Activated CD8-positive, alpha-beta memory T cell treated with anti-CD3 and anti-CD28 coated beads for 24 hours (primary cell): ENCODE measurements at places on chromosomes 5 and 9.

DNA sequence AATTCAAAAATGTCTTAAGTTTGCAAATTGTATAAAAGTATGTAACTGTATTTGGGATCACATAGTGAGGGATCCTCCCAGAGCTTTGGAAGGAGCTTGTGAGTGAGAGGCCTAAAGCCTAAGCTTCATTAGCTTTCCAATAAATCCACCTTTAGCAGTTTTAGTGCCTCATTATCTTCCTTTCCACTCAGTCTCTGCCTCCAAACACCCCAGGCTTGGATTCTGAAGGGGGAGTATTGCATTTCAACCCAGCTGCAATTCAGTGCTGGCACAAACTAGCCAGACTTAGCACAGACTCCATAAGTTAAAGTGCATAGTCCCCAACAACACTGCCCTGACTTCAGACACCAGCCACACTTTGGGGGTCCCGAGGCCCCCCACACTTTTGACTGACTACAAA, 113.5 kb downstream of the SMARCA2 start:
- no peak for DNase-seq

DNA sequence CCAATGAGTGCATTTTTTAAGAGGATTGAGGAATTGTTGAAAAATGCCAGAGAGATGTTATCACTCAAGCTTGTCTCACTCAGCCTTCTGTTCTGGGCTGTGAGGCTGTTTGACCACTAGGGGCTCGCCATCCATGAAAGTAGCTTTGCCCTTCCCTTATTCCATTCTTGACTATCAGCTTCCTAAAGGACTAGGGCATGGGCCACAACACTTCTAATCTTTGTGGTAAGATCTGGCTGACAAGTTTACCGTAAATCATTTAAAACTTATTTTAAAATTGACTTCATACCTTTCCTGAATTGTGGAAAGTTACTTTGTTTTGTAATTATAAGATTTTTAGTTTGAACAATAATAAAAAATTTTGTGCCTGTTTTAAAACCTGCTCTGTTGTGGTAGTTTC, 49.5 kb downstream of the TJP2 start:
- no peak for DNase-seq

DNA sequence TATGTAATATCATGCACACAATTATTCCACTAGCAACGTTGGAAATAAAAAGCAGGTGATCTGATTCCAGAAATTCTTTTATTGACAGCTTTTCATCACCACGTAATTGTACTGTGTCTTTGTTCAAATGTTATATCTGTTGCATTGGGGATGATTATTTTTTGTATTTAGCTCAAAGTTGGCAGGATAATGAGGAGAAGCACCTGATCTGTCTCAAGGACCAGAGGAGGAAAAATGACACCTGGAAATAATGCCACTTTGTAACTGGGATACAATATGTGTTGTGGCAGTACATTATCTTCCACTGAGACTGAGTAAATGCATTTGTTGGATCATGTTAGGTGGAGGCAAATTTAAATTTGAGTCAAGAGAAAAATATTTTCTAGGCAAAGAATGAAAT, 1298.8 kb upstream of the CDH6 start:
- no peak for DNase-seq

- no peak for DNase-seq
Observed at GRCh38 chr9:89412951-89413350, 85.0 kb downstream of the SEMA4D start.

- peak; percentile 30 for DNase-seq
Observed at GRCh38 chr5:137621861-137622823, 113.7 kb downstream of the KLHL3 start.

- DNase-seq = no peak
Observed at GRCh38 chr9:70805949-70806348, 315.5 kb downstream of the TRPM3 start.

- no peak for DNase-seq
Observed at GRCh38 chr5:83364312-83365299, 106.9 kb upstream of the VCAN start.

DNA sequence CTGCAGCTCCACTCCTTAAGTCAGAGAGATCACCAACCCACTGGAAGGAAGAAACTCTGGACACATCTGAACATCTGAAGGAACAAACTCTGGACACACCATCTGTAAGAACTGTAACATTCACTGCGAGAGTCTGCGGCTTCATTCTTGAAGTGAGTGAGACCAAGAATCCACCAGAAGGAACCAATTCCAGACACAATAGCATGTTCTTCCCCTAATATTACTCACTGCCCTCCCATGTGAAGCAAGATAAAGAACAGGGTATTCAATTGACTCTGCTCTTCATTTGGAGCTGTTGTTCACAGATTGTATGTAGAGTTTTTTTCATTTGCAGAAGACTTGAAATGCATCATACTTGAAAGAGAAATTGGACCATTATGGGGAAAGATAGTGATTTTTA, 10.8 kb downstream of the SAXO1 start:
- no peak for DNase-seq

DNA sequence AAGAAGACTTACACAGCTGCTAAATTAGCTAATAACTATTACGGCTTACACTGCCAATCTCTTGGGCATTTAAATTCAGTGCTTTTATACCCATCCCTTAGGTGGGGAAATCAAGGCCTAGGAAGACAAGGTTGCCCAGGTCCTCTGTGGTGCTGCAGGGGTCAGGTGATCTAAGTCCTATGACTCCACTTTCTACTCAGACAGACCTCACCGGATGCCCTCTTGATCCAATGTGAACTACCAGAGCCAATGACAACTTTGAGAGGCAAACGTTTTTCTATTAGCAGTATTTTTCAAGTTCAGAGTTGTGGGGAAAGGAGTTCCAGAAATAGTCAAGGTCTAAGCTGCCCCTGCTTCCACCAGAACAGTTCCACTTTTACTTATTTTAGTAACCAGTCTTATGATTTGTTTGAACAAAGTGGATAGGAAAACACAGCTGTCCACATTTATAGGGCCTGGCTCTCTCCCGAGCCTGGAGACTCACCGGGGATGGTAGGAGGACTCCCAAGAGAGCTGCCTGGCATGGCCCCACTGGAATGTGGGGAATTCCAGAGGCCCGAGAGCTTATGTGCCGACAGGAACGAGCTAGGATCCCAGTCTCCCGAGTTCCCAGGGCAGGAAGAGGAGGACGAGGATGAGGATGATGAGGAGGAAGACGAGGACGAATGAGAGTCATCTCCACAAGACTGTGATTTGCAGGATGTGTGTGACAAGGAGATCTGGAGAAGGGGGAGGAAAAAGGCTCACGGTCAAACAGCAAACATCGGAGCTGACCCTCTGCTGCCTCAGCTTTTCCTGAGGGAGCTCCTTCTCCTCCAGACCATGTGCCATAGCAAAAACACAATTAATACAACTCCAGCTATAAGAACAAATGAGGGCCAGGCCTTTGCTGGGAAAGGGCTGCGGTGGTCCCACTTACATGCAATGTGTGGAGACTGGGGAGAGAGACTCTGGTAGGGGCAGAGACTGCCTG, 16.7 kb downstream of the FAM193B start:
- DNase-seq = no peak

GRCh38 chr5:154493274-154493673, 15.2 kb upstream of the HAND1 start:
- DNase-seq = no peak

- DNase-seq = no peak
Observed at GRCh38 chr9:134551644-134552348, 89.8 kb upstream of the COL5A1 start.

- DNase-seq = no peak
Observed at GRCh38 chr5:82985763-82986162, 91.4 kb downstream of the TMEM167A start.

DNA sequence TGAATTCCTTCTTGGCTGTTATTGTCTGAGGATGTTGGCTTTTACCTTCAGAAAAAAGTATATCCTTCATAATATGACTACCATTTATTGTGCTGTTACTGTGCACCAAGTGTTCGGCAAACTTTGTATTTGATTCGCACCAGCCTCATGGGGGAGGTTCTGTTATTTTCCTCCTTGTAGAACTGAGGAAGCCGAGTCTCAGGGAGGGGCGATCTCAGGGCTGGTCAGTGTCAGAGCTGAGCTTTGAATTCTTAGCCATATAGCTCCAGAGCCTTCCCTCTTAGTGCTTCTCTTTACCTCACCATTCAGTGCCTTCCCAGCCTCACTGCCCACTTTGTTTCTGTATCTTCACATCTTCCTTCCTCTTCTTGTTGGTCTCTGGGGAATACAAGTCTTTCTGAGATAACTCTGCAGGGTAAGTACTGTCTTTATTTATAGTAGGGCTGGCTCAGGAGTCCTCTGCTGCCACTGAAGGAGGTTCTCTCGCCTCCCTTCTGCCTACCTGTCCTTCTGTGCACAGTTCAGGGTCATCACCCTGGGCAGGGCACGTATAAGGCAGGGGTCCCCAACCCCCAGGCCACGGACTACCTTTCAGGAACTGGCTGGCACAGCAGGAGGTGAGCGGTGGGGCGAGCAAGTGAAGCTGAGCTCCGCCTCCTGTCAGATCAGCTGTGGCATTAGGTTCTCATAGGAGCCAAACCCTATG, 48.4 kb downstream of the GALNT10 start:
- DNase-seq = no peak

DNA sequence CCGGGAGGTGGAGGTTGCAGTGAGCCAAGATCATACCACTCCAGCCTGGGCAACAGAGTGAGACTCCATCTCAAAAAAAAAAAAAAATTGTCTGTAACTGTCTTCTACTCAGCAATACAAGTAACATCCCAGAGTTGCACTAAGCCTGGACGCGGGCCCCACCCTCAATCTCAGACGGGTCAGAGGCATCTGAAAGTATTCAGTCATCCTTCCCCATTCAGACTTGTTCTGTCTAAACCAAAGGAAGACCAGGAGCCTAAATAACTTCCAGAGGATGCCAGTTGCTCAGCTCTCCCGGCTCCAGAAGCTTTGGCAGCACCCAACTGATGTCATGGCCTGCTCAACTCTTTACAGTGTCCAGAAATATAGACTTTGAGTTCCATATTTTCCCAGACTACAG, 218.6 kb downstream of the AUH start:
- peak; percentile 30 for DNase-seq

DNA sequence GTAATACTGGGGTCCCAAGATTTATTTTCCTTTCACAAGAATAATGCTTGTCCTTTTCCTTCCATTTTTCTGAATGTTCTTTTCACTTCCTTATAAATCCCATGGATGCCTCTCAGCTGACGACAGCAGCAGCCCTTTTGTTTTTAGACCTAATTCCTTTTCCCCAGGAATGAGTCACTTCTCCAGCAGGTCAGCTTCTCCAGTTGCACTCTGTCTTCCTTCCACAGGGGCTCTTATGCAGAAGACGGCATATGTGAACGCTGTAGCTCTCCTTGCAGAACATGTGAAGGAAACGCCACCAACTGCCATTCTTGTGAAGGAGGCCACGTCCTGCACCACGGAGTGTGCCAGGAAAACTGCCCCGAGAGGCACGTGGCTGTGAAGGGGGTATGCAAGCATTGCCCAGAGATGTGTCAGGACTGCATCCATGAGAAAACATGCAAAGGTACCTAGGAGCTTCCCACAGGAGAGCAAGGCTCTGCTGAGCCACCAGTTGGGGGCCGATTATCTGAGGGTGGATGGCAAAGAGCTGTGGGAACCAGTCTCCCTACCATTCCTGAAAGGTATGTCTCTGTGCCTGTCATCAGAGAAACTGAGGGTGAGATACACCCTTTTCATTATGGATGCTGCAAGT, 72.9 kb downstream of the RFK start:
- no peak for DNase-seq
